ENCODE measurements at places on chromosomes 11 and 22.

GRCh38 chr11:68406324-68407313, 53.9 kb upstream of the PPP6R3 start:
- DNase-seq, result no peak

- DNase-seq, result peak; percentile 67
Measured at GRCh38 chr22:45502215-45503049, at the start of gene FBLN1. TSS of gene FBLN1 (plus strand) at chr22:45502883. CDS start at chr22:45502986, 103 bp downstream.

DNA sequence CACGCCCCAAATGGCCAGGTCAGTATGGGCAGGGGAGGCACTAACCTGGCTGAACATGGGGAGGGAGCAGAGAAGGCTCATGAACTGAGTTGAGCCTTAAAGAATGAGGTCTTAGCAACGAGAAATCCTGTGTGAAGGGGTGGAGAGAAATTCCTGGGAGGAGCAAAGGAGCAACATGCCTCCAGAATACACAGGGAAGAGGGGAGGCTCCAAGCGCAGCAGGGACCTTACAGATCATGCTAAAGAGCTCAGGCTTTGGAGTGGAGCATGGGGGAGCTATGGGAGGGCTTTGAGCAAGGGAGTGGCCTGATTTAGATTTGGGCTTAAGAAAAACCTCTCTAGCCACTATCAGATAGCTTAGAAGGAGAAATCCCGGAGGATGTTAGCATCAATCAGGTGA, 88.1 kb downstream of the MN1 start:
- DNase-seq, result no peak

- no peak for DNase-seq
Measured at GRCh38 chr22:24384131-24384530, 43.3 kb upstream of the ADORA2A start.
